ENCODE measurements at places on chromosomes 13 and 19.

DNA sequence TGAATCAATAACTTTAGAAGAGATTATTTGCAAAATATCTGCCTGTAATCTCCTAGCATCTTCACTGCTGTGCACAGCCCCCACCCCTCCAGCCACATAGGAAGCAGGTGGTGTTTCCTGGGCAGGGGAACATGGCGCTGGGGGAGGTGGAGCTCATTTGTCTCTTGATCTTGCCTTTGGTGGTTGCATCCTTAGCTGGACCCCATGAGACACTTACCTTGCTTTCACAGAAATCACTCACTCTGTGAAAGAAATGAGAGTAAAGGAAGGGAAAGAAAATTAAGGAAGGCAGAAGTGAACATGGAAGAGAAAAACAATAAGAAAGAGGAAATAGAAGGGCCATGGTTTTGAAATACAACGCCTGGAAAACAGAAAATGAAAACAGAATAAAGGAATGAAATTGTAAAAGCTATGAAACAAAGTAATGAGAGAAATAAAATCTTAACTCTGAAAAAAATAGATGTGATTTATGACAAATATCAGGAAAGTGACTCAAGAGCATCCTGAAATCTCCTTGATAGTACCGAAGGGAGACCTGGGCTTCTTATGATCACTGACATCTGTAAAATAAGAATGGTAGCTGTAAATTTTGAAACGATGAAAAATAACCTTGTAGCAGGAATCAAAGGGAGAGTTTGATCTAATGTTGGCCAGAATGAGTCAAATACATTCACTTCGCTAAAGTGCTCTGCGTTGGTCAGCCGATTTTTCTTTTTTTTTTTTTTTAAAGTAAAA, 17.2 kb upstream of the RNASEH2B start:
- no peak for DNase-seq

- no peak for DNase-seq
These were observed 368.4 kb downstream of the KLF12 start for GRCh38 chr13:73765651-73766384.

- DNase-seq, result no peak
These were observed 419 bp downstream of the KDM4B start for GRCh38 chr19:4969292-4969771.

DNA sequence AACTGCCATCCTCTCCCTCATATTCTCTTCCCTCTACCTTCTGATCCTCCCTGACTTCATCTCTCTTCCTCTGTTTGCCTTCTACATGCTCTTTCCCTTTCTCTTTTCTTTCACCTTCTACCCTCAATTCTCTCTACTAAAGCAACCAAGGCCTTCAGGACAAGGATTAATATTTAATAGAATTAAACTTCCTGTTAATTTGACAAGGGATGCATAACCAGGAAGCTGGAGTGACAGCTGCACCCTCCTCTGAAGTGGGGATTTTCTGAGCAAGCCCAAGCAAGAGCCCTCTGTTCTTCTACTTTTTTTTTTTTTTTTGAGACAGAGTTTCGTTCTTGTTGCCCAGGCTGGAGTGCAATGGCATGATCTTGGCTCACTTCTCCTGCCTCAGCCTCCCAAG, 63.4 kb upstream of the MED4 start:
- DNase-seq, result no peak

GRCh38 chr19:45934551-45935230, 20.1 kb upstream of the NANOS2 start:
- DNase-seq, result no peak

All from GM04503 (cell line).